ENCODE measurements at places on chromosomes 1 and 21.

DNA sequence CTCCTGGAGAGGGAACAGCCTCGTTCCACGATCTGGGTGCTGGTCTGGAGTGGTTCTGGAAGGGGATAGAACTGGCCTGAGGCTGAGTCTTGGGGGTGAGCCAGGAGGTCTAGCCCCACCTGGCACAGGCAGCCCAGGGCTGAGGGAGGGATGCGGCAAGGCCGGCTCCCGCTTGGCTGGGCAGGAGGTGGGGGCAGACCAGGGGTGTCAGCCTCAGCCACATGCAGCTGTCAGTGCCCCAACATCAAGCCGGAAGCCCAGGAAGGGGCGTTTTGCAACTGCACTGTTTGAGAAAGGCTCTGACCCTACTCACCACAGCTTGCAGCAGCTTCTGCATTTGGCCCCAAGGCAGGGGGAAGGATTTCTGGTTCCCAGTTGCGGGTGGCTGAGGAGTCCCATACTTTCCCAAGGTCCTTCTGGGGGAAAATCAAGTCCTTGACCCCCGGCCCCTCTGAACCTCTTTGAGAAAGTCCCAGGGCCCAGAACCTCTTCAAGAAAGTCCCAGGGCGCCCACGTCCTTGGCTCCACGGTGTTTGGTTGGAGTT lies 2.0 kb downstream of the EFHD2 start:
- DNase-seq: no peak

- DNase-seq: no peak
Measured at GRCh38 chr1:117068580-117068979, 8.5 kb downstream of the TTF2 start.

- no peak for DNase-seq
Measured at GRCh38 chr1:113118266-113118665, 45.3 kb downstream of the LRIG2 start.

GRCh38 chr1:203373991-203374390 lies 23.1 kb upstream of the FMOD start:
- DNase-seq: no peak

DNA sequence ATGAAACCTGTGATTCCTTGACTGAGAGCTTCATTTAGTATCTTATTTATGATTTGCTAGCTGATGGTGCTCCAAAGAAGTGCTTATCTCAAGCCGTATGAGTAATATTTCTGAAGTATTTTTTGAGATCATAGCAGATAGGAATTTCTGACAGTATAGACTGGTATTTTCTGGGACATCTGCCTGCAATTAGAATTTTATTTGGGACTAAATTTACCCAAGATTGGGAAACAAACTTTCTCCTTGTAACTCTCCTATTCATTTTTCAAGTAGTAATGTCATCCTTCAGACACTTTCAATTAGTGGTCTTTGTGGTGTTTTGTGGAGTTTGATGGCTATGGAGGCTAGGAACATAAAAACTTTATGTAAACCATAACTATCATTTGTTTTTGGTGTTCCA lies 597.2 kb upstream of the ZP4 start:
- no peak for DNase-seq

DNA sequence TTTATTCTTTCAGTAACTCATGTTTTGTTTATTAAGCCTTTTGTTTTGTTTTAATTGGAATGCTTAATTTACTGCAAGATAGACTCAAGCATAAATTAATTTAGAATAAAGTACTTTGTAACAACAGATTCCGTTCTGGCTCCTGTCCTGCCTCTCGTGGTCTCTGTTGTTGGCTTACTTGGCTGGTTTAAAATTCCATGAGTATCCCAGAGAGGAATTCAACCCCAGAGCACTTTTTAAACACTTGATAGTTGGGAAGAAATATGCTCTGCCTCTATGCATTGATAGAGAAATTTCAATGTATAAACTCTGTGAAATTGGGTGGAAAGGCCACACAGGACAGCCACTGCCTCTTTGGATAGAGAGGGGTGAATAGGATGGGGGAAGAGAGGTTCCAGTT lies 89.7 kb downstream of the ATP5PO start:
- DNase-seq: no peak

DNA sequence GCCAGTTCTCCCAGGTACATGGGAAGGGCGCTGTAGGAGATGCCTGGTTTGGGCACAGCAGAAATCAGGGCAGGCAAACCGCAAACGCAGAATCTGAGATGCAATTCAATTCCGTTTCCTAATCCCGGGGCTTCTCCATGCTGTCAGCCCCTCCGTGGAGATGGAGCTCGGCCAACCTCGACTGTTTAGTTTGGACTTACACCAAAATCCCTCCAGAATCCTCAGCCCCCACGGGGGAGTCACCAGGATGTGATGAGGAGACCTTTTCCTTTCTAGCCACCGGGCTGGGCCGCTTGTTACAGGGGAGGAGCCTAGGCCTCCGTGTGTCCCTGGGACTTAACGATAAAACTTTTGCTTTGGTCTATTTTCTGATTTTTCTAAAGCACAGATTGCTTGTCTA lies 7.9 kb downstream of the SLC2A7 start:
- DNase-seq: no peak

DNA sequence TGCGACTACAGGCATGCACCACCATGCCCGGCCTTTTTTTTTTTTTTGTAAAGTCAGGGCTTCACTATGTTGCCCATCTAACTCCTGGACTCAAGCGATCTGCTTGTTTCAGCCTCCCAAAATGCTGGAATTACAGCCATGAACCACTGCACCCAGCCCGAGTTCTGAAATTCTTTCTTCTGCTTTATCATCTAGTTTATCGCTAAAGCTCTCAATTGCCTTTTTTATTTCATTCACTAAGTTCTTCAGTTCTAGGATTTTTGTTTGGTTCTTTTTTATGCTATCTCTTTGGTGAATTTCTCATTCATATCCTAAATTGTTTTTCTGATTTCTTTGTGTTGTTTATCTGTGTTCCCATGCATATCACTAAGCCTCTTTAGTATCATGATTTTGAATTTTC lies 27.0 kb downstream of the KIAA0319L start:
- no peak for DNase-seq

DNA sequence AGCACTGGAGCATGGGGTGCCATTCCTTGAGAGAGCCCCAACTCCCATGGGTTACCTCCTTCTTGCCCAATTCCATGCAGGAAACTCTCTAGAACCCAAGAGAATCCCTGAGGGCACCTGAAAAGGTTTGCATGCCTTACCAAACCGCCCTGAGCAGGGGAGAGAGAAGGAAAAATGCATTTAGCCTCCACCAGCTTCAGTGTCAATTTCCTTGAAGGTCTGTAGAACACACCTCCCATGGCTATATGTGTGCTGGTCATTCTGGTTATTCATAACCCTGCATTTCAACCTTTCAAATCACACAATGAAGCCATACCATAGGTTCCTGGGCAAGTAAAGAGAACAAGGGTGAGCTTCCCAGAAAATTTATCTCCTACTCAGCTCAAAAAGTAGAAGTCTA lies 39.6 kb downstream of the HSD3B1 start:
- no peak for DNase-seq

DNA sequence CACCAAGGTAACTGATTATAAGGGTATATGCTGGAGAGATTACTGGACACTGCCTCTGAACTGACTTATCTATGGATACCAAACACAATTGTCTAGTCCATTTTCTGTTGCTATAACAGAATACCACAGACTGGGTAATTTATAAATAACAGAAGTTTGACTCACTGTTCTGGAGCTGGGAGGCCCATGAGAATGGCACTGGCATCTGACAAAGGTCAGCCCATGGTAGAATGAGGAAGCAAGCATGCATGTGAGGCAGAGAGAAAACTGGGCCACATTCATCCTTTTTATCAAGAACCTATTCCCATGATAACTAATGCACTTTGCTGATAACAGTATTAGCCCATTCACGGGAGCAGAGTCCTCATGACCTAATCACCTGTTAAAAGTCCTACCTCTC lies 37.4 kb downstream of the FCER1A start:
- DNase-seq: no peak

DNA sequence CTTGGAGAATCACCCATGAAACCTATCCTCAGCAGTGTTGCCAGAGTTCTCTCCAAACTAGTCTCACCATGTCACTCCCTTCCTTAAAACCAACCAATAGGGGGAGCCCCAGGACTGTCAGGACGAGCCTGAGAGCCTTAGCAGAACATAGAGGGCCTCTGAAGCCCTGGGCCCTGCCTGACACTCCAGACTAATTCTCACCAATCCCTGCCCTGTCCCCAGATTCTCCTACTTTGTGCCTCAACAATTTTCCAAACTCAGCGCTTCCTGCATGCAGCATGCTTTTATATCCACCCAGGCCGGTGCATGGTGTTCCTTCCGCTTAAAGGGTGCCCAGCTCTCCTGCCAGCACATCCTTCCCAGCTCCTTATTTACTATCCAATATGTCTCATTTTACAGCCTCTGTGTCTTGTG lies 42.7 kb downstream of the HSD3B1 start:
- DNase-seq: no peak

DNA sequence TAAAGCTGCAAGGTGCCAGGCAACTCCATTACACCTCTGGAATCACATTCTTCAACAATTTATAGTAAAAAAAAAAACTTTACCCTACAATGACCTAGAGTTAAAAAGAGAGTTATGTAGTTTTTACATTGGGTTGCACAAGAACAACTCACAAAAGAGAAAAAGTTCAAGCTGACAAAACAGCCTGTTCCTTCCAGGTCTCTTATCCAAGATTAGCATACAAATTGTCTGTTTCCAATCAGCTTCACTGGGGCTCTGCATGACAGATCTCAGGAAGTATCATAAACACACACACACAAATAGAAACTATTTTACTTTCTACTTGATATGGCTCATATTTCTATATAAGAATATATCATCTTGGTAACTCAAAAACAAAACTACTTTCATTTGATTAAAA lies 154.6 kb downstream of the PCNX2 start:
- DNase-seq: no peak

DNA sequence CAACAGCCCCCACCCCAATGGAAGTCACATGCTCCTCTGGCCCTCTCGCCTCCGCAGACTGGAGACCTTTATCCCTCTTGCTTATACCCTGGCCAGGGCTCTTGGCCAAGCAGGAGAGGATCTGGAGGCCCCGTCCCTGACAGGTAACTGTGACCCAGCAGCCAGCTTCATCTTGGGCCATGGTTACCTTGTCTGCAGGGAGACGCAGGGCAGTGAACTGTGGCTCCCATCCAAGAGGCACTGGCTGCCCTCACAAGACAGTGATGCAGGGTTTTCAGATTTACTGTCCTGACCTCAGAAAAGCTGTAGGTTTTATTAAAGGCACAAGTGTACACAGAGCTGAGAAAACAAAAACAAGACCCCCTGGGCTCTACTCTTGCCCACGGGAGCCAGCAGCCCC lies 96.7 kb upstream of the KLHDC7A start:
- no peak for DNase-seq

- no peak for DNase-seq
Measured at GRCh38 chr1:14061204-14061603, 361.2 kb downstream of the PRDM2 start.

DNA sequence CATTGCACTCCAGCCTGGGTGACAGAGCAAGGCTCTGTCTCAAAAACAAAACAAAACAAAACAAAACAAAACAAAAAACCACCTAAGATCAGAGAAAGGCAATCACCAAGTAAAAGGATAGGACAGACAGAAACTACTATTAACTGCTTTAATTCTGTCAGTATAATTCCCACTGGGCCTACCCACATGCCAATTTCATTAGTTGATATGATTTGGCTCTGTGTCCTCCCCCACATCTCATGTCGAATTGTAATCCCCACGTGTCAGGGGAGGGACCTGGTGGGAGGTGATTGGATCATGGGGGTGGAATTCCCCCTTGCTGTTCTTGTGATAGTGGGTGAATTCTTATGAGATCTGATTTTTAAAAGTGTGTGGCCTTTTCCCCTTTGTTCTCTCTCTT lies 27.2 kb upstream of the CAPZB start:
- no peak for DNase-seq

- no peak for DNase-seq
Measured at GRCh38 chr1:205870236-205870635, 20.3 kb upstream of the PM20D1 start.

- DNase-seq: no peak
Measured at GRCh38 chr1:231705806-231706760, 79.5 kb downstream of the DISC1 start.

DNA sequence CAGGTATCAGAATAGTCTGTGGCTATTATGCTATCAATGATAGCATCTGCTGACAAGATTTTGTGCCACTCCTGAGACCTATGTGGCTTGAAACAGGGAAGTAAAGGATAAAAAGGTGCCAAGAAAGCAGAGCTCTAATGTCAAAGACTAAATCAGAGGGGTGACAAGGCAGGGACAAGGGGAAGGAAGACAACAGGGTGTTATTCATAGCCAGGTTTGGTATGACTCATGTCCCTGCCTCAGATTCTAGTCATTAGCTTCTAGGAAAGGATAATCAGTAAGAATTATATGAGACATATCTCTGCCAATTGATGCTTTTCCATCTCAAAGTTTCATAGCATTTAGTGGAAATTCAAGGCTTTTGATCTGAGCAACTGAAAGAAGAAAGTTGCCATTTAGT lies 31.8 kb upstream of the PLD5 start:
- DNase-seq: no peak

DNA sequence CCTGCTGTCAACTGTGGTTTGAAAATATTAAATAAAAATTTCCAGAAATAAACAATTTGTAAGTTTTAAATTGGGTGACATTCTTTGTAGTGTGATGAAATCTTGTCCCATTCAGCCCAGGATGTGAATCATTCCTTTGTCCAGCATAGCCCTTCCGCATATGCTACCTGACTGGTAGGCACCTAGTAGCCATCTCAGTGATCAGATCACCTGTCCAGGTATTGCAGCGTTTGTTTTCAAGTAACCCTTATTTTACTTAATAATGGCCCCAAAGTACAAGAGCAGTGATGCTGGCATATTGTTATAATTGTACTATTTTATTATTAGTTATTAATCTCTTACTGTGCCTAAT lies 351.6 kb upstream of the B3GALT2 start:
- DNase-seq: no peak

GRCh38 chr1:245469734-245470133 lies 314.9 kb downstream of the KIF26B start:
- DNase-seq: no peak

GRCh38 chr1:41461790-41462679 lies 22.4 kb downstream of the EDN2 start:
- no peak for DNase-seq

DNA sequence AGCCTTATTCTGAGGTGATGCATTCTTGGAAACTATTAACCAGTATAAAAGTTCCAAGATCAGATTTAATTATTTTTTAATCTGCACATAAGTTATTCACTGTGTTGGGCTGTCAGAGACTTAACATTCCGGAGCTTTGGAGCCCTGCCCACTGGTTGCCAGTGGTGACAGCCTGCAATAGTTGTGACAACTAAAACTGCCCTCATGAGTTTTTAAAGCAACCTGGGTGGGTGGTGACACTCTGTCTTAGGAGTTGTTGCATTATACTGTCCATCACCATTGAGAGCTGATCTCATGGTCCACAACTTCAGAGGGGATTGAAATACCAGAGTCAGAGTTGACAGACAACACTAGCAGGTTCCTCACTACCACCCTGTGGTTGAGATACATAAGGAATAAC lies 653.9 kb upstream of the USP24 start:
- DNase-seq: no peak

- no peak for DNase-seq
Measured at GRCh38 chr21:46065914-46066551, 31.9 kb upstream of the COL6A2 start.
